Cardiac septum (tissue), 1 donor: ENCODE measurements at places on chromosomes 11 and 22. TPM values are rescaled to one million over a fixed set of nuclear protein-coding genes. Genes with fewer than 3 reads are reported as not detected.

The SLC6A5 gene
- not detected for total RNA-seq

- no peak for DNase-seq
Observed at GRCh38 chr11:72856551-72857345, 42.5 kb downstream of the ATG16L2 start.

The DEPDC7 gene
- 0.30 TPM for total RNA-seq

- DNase-seq = no peak
Observed at GRCh38 chr11:102295045-102295444, 22.2 kb upstream of the BIRC3 start.

The PDGFB gene
- total RNA-seq = 21.2 TPM

The SYT9 gene
- total RNA-seq = 0.92 TPM

The RIMBP3B gene
- 0.08 TPM for total RNA-seq

DNA sequence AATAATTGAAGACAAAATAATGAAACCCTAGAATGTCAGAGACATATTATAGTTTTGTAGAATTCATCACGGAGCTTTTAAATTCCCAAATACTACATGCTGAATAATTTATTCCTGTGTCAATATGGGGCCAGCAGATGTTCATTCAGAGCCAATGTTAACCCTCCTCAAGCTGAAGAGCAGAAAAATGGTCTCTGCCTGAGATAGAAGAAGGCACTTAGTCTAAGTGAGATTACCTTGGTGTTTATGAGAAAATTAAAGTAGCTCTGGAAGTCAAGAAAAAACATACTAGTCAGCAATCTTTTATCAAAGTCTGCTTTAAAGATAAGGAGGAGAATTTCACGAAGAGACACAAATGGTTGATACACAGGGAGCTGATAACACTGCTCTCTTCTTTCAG lies 328.2 kb downstream of the TTC28 start:
- no peak for DNase-seq

DNA sequence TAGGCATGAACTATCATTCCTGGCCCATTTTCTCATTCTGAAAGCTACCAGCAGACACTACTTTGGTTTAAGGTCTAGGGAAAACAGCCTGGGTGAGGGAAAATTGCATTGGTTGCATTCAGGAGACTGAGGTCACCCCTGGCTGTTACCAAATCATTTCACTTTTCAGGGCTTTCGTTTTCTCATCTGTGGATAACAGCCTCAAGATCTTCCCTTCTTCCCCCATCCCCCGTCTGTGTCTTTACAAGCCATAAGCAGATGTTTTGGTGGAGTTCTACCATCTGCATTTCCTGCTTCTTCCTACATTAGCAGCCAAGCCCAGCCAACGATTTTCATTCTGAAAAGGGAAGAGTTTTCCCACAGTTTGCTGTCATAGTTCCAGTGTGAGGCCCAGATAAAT lies 130.4 kb downstream of the HIPK3 start:
- no peak for DNase-seq

The SGSM1 gene
- 8.0 TPM for total RNA-seq

GRCh38 chr11:108818971-108819370 lies 154.1 kb downstream of the DDX10 start:
- DNase-seq = no peak

GRCh38 chr11:118948000-118948399 lies 8.1 kb upstream of the UPK2 start:
- no peak for DNase-seq

DNA sequence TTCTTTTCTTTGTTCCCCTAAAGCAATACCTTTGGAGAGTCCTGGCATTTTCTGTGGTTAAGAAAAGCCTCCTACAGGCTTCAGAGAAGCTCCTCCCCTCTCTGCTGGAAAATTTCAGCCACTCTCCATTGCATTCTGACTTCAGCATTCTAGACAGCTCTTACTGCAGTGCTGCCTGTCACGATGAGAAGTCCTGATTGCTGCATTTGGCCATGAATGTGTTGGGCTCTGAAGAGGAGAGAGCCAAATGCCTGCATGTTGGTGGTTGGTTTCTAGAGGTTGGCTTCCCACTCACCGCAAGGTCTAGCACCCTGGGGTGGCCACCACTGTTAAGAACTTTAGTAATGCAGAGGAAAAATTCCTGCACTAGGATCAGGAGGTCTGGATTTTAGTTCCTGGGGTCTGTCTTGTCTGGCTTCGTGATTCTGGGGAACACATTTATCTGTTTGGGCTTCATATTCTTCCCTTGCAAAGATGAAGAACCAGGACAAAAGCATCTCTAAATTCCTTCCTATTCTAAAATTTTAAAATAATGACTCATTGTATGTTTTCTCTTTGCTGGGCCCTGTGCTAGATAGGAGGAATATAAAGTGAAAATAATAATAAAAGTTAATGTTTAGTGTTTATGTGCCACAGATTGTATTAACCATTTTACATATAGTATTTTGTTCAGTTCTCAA lies 38.1 kb downstream of the COA4 start:
- no peak for DNase-seq

GRCh38 chr11:68173926-68174325 lies 39.2 kb downstream of the KMT5B start:
- DNase-seq = no peak

GRCh38 chr11:125872138-125872491 lies 15.4 kb upstream of the HYLS1 start:
- DNase-seq = no peak

The TOMT gene
- total RNA-seq = not detected

The SLC22A9 gene
- total RNA-seq = not detected

The SMC1B gene
- not detected for total RNA-seq

DNA sequence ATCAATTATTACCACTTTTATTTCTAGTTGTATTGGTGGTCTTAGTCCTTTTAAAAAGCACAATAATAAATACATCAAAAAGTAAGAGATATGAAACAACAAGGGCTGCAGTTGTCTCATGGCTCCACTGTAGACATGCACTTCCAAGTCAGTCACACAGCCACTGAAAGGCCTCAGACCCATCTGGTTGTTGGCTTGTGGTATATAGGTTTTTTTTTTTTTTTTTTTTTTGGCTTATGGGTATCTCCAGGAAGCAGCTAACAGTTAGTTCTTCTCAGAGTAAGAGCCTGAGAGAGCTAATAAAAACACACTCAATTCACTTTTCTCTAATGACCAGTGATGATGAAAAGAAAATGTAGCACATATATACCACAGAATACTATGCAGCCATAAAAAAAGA lies 6.0 kb upstream of the OR52E6 start:
- no peak for DNase-seq

The TLCD5 gene
- total RNA-seq = 16.6 TPM

DNA sequence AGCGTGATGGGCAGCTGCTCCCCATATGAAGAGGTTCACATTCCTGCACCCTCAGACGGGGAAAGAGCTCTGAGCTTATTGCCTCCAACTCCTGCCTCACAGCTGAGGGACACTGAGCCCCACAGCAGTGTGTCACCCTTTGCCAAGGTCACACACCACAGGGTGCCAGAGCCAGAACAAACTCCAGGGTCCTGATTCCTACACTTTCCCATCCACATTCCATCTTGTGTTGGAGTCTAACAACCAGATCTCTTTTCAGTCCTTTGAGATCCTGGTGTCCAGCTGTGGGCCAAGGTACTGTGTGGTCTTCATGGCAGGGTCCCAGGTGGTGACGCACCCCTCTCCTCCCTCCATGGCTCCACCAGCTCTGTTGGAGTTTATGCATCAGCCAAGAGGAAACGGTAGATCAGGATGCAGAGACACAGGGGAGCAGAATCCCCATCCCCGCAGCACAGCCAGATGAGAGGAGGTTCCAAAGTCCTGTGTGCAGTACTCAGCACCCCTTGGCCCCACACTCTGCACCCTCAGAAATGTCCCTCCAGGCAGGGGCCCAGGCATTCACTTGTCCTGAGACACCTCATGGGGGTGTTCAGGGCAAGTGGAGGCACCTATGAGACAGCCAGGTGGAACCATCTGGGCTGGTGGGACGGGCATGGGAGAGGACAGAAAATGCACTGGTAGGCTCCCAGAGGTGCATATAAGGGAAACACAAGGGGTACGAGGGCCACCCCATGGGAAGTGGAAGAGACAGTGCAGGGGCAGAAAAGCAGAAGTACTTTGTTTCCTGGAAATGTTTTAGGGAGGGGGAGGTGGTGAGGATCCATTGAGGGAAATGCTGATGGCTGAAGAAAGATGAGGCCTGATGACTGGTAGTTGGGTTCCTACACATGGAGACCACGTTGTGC lies 32.6 kb upstream of the GNAZ start:
- no peak for DNase-seq

DNA sequence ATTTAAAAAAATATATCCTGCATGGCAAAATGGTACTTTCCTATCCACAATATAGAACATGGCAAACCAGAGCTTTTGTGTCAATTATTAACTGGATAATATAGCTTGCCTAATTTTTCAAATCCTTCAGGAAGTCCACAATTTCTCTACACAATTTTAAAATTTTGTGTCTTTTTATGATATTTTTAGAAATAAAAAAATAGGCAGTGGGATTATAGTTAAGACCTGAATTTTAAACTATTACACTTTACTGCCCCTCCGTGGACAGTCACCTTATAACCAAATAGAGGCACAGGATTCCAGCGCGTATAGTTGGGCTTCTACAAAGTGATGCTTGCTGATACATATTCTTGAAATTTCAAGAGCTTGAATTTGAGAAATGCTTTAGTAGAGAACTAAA lies 2.1 kb upstream of the DMC1 start:
- DNase-seq = no peak
